ENCODE measurements at places on chromosomes 2 and 18. TPM values are rescaled to one million over a fixed set of nuclear protein-coding genes. Genes with fewer than 3 reads are reported as not detected.

ICA1L gene
- total RNA-seq: 0.91 TPM

MDH1B gene
- total RNA-seq: not detected

ALKAL2 gene
- not detected for total RNA-seq

GRCh38 chr18:72091369-72091768, 452.8 kb downstream of the CBLN2 start:
- H3K4me3 ChIP-seq: no peak overlapping the region
- no peaks in the 10 kb centered on the region for H3K36me3 ChIP-seq
- no peak overlapping the region for H3K27ac ChIP-seq
- no peak for DNase-seq
- no peaks in the 10 kb centered on the region for H3K4me1 ChIP-seq
- no peaks in the 10 kb centered on the region for H3K27me3 ChIP-seq

- no peak for DNase-seq
- H3K4me3 ChIP-seq: no peak overlapping the region
- H3K27me3 ChIP-seq: no peaks in the 10 kb centered on the region
- H3K36me3 ChIP-seq: no peaks in the 10 kb centered on the region
- H3K4me1 ChIP-seq: no peaks in the 10 kb centered on the region
These were observed 25.5 kb downstream of the DSG1 start for GRCh38 chr18:31343454-31343853.

DNA sequence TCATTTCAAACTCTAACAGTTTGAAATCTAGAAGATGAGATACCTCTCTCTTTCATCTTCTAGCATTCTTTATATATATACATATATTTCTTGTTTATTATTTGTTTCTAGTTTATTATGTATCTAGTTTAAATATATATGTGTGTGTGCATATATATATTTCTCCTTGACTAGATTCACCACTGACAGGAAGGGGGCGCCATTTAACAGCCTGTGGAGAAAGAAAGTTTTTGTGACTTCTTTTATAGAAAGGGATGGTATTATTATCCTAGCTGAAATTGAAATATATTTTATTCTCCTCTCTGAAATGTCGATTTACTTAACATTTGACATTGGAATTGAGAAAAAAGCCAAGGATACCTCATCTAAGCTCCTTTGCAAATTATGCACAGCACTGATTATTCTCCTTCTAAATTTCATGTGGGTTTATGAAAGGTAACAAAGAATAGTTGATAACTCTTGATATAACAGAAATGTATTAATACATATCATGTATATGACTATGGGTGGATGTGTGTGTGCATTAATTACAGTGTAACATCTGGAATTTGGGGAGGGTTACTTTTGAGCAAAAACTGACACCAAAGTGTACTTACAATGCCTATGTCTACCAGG, 160.7 kb upstream of the NT5C1B start:
- H3K4me1 ChIP-seq: no peaks in the 10 kb centered on the region
- no peaks in the 10 kb centered on the region for H3K27me3 ChIP-seq
- DNase-seq: no peak
- H3K4me3 ChIP-seq: no peak overlapping the region

DNA sequence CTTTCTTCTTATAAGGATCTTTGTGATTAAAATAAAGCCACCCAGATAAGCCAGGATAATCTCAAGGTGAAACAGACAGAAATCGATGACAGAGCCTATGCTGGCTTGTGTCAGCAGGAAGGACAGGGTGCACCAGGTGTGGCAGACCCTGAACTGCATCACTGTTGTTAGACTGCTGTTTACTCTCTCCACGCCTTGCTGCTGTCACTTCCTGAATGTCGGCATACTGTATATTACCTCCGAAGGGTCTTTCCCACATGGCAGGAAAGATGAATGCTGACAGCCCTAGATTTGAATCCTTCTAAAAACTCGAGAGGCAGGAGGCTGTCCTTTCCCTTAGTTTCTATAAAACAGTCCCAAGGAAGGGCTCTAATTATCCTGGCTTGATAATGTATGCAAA, 18.9 kb upstream of the TMEM163 start:
- H3K4me1 ChIP-seq: no peaks in the 10 kb centered on the region
- H3K27ac ChIP-seq: no peak overlapping the region
- H3K4me3 ChIP-seq: no peak overlapping the region
- no peaks in the 10 kb centered on the region for H3K36me3 ChIP-seq
- DNase-seq: no peak

DNA sequence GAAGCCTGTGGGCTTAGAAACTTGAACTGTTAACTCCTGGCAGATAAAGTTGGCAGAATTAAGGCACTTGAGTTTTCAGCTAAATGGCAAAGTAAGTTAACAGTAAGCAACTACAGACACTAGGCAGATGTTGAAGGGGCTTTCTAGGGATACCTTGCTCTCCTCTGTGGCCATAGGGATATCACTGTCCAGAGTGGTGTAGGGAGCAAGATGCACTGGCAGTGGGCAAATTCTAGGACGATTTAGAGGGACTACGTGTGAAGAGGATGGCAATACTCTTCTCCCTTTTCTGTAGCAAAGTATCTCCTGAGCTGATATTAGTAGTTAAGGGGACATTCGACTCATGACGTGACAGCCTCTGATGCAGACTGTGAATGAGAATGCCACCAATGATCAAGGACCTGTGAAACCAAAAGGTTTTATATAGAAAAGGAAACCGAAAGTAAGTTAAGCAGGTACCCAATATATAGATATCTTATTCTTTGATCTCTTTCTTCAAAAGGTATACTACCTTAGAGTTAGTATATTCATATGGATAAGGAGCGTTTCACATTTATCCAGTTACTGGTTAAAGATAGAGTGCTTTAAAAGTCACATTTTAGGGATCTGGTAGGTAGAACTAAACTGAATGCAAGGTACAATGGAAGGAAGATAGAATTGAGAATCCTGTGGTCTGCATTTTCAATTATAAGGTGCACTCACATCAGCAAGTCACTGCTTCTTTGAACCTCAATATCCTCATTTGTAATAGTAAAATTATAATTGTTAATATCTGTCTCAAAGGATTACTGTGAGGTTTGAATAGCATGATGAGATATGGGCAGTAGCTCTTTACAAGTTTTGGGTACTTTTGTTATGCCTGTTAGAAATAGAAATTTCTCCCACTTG, 106.4 kb downstream of the KCNH7 start:
- peak overlapping the region; percentile 2 for H3K4me3 ChIP-seq
- H3K4me1 ChIP-seq: no peaks in the 10 kb centered on the region
- peak; percentile 8 for DNase-seq
- H3K36me3 ChIP-seq: no peaks in the 10 kb centered on the region

All from CD4-positive, CD25-positive, alpha-beta regulatory T cell (primary cell).